ENCODE measurements at places on chromosomes 5 and 9. TPM values are rescaled to one million over a fixed set of nuclear protein-coding genes. Genes with fewer than 3 reads are reported as not detected.

Gene IFNK
- total RNA-seq: not detected

Gene CDC42SE2
- total RNA-seq: 45.5 TPM

Gene SMIM23
- not detected for total RNA-seq

Gene FABP6
- 1.4 TPM for total RNA-seq

Gene CDH9
- total RNA-seq: 0.53 TPM

Gene FYB1
- 10.9 TPM for total RNA-seq

Gene NEURL1B
- total RNA-seq: 52.4 TPM

Gene PRKACG
- total RNA-seq: not detected

Gene AFF4
- total RNA-seq: 89.8 TPM

Gene ROPN1L
- 0.26 TPM for total RNA-seq

Gene MCC
- 60.7 TPM for total RNA-seq

Gene CFAP90
- 0.21 TPM for total RNA-seq

Gene CCDC152
- total RNA-seq: 3.3 TPM

Gene OSMR
- total RNA-seq: 24.7 TPM

DNA sequence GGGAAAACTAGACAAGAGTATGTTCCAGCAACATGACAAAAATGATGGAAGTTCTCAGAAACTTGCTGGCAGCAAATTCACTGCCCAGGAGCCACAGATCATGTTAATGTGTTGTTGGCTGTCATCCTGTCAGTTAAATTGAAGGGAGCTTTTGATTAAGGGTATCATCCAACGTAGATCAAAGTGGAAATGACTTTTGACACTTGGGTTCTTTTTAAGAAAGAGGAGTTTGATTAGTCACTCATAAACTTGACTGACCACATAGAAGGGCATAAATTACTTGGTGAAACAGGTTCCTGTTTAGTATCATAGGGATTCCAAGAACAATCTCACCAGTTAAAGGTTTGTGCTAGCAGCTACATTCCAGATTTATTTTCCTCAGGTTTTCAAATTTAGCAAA, 288.7 kb downstream of the CSNK1G3 start:
- no peak for DNase-seq

GRCh38 chr9:12194731-12195130, 498.5 kb upstream of the TYRP1 start:
- DNase-seq: no peak

GRCh38 chr9:124780757-124781151, 3.8 kb downstream of the OLFML2A start:
- no peak for DNase-seq

- DNase-seq: no peak
These were observed 16.9 kb upstream of the ZNF366 start for GRCh38 chr5:72523960-72524582.

GRCh38 chr5:123156577-123157296, 67.7 kb downstream of the PRDM6 start:
- no peak for DNase-seq

DNA sequence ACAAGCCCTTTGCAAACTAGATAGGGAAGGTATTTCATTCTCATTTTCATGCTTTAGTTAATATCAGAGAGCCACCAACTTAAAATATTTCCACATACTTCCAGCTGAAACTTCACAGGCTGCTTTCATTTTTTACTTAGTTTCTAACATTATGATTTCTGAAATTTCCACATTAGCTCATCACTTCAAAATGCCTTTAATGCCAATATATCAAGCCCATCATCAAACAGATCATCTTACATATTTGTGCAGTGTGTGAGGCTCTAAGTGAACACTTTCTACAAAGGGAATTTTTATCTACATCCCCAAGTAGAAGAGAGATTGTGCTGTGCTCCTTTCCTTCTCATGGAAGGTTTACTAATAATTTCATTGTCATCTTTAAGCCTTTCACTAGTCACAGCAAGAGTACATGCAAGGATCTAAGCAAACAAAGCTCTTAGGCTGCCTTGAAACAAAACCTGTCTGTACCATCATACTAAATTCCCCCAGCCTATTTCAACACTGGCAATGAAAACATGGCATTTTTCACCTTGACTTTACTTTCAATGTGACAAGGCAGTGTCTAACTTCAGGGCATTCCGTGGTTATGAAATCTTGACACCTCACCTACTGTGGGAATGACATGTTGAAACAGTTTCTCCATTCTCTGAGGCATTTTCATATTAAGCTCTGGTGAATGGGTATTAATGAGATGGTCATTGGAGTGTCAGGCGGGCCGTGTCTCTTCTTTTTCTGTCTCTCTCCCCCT, 45.4 kb downstream of the PPP2R2B start:
- no peak for DNase-seq

- no peak for DNase-seq
These were observed 123.0 kb downstream of the TRIO start for GRCh38 chr5:14266171-14266570.

- no peak for DNase-seq
These were observed 87.6 kb upstream of the RPS23 start for GRCh38 chr5:82365744-82366228.

DNA sequence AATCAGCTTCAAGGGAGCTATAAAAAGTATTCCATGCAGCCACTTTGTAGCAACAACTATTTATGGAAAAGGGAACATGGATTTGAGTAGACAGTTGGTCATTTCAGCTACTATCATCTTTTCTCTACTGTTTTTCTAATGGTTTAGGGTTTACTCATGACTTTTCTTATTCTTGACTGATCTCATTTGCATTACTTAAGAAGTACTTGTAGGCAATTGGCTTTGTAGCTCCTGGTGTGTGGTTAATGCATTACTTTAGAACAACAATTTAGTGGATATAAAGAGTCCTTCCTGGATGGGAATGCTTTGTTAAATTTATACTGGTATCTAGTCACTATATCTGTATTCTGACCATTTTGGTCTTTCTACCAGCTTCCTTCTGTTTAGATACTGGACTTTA, 59.8 kb upstream of the NTRK2 start:
- DNase-seq: no peak

- DNase-seq: no peak
These were observed 220.8 kb downstream of the PLK2 start for GRCh38 chr5:58239045-58239444.

DNA sequence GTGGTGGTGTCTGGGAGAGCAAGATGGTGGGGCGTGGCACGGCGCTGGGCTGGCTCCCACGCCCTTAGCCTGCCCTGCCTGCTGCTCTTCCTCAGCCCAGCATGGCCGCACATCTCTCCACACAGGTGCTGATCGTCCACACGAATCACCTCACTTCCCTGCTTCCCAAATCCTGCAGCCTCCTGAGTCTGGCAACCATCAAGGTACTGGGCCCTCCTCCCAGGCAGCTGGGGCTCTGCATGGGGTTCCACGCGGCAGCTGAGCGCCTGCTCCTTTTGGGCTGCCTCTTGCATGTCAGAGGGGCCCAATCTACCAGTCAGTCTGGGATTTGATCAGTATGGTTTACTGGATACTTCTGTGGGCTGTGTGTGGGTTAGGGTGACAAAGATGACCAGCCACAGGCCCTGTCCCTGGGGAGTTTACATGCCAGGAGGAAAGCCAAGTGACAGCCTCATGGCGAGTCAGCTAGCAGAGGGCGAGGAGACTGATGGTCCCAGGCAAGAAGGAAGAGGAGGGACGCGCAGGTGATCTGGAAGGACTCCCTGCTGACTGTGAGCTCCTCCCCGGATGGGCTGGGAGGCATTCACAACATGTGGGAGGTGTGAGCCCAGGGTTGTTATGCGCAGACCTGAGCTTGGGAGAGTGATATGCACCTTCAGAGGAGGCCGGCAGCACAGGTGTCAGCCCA, 6.0 kb downstream of the LRSAM1 start:
- DNase-seq: no peak

DNA sequence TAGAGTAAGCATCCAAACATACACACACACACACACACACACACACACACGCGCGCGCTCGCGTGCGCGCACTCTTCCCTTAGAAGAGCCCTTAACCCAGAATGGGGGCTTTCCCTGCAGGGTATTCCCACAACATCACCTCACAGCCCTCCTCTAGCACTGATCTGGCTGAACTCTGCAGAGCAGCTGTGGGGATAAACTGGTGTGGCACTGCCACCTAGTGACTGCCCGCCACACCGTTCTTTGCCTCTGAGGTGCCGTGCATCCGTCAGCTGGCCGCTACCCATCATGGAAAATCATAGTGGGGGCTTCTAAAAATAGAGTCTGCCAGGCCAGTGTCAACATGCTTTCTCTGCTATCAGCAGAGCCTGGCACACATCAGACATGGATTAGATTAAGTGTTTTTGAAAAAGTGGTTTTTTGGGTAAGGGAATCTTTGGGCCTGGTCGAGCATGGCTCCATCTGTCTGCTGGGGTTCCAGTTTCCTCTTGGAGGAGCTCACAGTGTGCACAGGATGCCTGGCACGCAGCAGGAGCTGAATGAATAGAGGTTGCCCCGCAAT, 88.1 kb downstream of the KCNN2 start:
- peak; percentile 35 for DNase-seq

DNA sequence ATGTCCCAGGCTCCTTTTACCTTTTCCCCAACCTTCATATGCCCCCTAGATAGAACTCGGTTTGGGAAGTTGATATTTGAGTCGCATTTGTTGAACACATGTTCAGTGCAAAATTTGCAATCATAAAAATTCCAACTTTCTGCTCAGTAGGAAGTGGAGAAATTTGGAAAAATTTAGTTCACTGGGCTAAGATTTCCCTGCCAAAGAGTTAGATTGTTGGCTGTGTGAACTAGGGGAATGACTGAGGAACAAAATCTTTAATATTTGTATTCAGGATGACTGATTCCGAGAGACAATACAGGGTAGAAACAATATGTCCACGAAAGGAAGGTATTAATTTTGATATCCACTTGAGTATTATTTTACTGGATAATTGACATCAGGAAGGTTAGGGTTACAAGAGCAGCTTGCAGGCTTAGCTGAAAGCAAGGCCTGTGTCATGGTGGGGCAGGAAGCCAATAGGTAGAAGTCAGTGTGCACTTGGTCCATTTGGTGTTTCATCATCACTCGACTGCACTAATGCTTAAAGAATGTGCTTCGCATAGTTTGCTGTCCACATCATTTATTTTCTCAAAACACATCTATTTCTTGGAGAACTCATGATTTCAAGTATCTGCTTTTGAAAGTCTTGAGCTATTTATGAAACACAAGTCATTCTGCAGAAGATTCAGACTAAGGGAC, 59.4 kb upstream of the GNA14 start:
- DNase-seq: no peak

GRCh38 chr9:116697362-116697761, 10.3 kb downstream of the TRIM32 start:
- DNase-seq: no peak

- no peak for DNase-seq
These were observed 3.9 kb downstream of the IRX2 start for GRCh38 chr5:2747363-2748162.

- no peak for DNase-seq
These were observed 54.2 kb downstream of the ZSWIM6 start for GRCh38 chr5:61386045-61386800.

DNA sequence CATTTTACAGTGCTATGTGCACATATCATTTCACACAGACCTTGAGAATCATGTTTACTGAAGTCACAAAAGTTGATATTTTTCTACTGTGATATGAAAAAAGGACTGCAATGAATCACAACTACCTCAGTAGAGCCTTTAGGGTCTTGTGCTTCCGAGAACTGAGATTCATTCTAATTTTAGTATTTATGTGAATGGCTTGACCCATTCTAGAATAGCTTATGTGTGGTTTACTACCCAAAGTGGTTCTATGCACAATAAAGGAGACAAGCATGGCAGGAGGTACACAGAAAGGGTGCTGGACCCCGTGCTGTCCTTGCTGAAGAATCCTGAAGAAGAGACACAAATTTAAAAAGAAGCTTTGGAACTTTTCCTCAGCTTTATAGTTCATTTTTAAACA, 28.2 kb downstream of the MEF2C start:
- DNase-seq: no peak

DNA sequence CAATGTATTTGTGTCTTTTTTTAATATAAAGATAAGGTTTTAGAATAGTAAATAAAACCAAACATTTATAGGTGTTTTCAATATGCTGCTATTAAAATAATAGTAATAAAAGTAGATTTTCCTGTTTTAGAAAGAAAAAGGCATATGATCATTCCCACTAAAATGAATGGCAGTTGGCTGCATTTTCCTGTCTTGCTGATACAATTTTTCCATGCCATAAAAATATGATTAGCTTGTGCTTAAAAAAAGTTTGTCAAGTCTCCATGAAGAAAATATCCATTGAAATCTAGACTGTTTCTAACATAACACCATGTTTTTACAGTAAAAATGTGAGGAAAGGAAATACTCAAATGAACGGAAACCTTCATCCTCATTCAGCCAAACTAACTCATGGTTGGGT, 65.0 kb downstream of the FBXL7 start:
- no peak for DNase-seq

GRCh38 chr5:91074615-91075014, 308.5 kb downstream of the ARRDC3 start:
- DNase-seq: no peak

GRCh38 chr9:94929369-94929756, 202.9 kb downstream of the AOPEP start:
- no peak for DNase-seq

DNA sequence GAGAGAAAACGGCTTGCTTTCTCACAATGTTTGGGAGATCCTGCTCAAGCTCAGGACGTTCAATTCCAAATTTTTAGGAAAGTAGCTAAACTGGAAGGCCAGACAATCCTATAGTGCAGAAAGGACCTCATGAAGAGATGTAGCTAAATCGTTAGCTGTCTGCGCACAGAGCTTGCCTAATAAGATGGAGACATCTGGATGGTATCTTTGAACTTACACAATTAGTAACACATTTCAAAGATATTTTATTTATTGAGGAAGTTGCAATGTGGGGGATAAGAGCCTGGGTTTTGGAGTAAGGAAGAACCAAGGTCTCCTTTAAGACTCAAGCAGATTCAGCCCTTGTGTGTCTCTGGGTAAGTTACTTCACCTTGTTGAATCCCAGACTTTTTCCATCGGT, 28.6 kb upstream of the RAB14 start:
- no peak for DNase-seq

GRCh38 chr5:114243972-114244317, 117.9 kb upstream of the KCNN2 start:
- no peak for DNase-seq
